AG09309 (cell line): ENCODE measurements at places on chromosomes 3 and 15.

DNA sequence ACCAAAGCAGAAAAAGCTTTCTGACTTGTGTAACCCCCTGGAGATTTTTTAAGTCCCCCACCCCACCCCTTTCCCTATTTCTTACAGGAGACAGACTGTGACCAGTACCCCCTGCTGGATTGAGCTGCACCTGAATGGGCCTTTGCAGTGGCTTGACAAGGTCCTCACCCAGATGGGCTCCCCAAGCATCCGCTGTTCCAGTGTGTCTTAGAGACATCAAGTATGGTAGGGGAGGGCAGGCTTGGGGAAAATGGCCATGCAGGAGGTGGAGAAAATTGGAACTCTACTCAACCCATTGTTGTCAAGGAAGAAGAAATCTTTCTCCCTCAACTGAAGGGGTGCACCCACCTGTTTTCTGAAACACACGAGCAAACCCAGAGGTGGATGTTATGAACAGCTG lies 64.1 kb downstream of the AAGAB start:
- no peak for DNase-seq

- DNase-seq = no peak
These were observed 17.3 kb downstream of the ZDHHC19 start for GRCh38 chr3:196193736-196194541.

DNA sequence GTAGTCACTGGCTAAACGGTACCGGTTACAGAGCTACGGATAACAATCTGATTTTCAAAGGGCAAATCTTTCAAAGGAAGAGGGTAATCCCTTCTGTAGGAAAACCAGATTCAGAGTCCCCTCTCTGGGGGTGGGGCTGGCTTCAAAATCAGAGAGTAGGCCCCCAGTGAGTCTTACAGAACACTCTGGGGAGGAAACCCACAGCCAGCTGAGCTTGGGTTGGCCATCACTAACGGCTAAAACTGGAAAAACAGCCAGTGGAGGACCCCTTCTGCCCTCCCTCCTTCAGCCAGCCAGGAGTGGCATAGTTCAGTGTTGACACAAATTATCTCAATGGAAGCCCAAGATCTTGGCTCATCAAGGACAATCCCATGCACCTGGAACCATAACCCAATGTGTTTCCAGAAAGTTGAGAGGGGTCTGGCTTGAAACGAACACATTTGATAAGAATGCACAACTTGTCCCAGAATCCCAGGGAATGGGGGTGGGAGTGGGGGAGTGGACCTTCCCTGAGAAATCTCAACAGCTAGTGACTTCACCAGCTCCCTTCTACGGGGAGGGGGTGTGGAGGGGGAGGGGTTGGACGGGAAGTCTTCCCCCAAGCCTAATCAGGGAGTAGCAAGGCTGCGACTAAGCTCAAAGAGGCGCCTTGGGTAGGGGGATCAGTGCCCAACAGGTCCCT lies 1.0 kb downstream of the RASL12 start:
- no peak for DNase-seq

DNA sequence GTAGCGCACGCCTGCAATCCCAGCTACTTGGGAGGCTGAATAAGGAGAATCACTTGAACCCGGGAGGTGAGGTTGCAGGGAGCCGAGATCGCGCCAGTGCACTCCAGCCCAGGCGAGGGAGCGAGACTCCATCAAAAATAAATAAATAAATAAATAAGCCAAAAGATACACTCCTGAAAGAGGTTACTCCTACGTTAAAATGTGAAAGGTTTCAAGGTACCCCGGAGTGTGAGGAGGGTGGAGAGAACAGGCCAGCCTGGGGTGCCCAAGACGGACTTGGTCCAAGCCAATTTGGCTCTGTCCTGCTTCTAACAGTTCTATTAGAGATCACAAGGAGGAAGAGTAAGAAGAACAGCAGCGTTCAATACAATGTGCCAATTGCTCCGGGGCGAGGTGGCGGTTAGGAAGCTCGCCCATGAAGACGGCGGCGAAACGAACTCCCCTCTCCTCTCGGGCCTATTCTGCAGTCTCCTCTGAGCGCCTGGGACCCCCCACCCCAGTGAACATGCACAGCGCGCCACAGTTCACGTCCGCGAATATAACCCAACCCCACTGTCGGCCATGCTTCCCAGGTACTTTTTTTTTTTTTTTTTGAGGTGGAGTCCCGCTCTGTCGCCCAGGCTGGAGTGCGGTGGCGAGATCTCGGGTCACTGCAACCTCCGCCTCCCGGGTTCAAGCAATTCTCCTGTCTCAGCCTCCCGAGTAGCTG lies 942 bp downstream of the ELP6 start:
- no peak for DNase-seq

- no peak for DNase-seq
These were observed 310.3 kb downstream of the FGF12 start for GRCh38 chr3:192417017-192417416.

GRCh38 chr3:3693593-3693992 lies 105.6 kb upstream of the LRRN1 start:
- DNase-seq = no peak
